Smooth muscle cell of bladder (primary cell): ENCODE measurements at places on chromosomes 7 and 10. TPM values are rescaled to one million over a fixed set of nuclear protein-coding genes. Genes with fewer than 3 reads are reported as not detected.

Gene IQCE
- total RNA-seq = 7.4 and 11.7 TPM in 2 replicates

Gene MACROH2A2
- 5.8 and 9.2 TPM in 2 replicates for total RNA-seq

Gene LLCFC1
- not detected in 2 replicates for total RNA-seq

Gene GIMAP8
- total RNA-seq = 0.09 TPM in 1 of 2 replicates, not detected in the other

Gene CRPPA
- total RNA-seq = 1.3 and 1.8 TPM in 2 replicates

Gene MYO1G
- total RNA-seq = under 0.01 and 0.09 TPM in 2 replicates

Gene CDH23
- total RNA-seq = 0.14 and 0.18 TPM in 2 replicates

Gene HTRA1
- total RNA-seq = 142 and 218 TPM in 2 replicates

Gene MMRN2
- 1.7 and 1.8 TPM in 2 replicates for total RNA-seq

Gene OR13A1
- not detected in 2 replicates for total RNA-seq

Gene NACAD
- total RNA-seq = 0.71 and 0.83 TPM in 2 replicates

Gene SLC18A2
- total RNA-seq = not detected in 2 replicates

Gene PODXL
- total RNA-seq = 0.28 and 0.83 TPM in 2 replicates

Gene ABCB4
- total RNA-seq = 3.4 and 5.5 TPM in 2 replicates

Gene MOGAT3
- not detected in 2 replicates for total RNA-seq

Gene ODAD2
- total RNA-seq = 1.2 and 3.1 TPM in 2 replicates

Gene ECHDC3
- total RNA-seq = 1.6 and 4.4 TPM in 2 replicates
